ENCODE measurements at places on chromosomes 12 and 14.

DNA sequence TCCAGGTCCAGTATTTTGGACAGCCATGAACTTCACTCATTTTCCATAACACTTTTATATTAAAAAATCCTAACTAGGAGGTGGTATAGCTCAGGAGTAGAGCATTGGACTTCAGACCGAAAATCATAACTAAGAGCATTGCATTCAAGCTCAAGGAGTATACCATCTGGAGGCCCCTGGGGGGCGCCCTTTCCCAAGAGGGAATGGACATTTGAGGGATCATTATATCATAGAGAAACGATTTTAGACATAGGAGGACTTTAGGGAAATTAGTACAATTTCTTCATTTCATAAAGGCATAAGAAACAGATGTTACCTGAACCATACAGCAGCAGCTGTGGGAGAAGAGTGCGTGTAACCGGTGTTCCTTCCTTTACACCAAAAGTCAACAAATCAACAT, 5.2 kb upstream of the ATG14 start:
- DNase-seq = peak; percentile 23

DNA sequence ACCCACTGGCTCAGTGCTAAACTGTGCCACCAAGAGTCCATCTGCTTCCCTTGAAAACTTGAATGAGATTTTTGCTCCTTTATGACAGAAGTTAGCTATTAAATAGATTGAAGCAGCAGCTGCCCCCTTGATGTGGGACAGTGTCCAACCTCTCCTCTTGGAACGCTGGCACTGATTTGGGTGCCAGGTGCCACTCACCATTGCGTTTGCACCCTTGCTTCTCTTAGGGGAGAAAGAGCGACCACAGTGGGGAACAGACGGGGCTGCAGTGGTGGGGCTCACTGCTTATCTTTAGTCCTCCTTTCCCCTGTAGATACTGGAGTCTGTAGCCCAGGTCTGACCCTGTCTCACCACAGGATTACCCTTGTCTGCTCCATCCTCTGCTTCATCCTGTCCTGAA, 9.4 kb downstream of the EP400 start:
- DNase-seq = no peak

GRCh38 chr12:4091016-4091743, 182.4 kb upstream of the CCND2 start:
- DNase-seq = peak; percentile 9

GRCh38 chr14:68979021-68979721, at the start of gene ACTN1:
Gene ACTN1, minus strand, starts transcription at chr14:68979302. Its CDS starts 246 bp downstream, at chr14:68979056.
- peak; percentile 99 for DNase-seq

GRCh38 chr12:79174626-79175025, 310.1 kb downstream of the SYT1 start:
- peak; percentile 44 for DNase-seq

GRCh38 chr14:92437729-92438285, 75.8 kb upstream of the RIN3 start:
- no peak for DNase-seq

- no peak for DNase-seq
Measured at GRCh38 chr14:70237710-70238109, 49.0 kb upstream of the SLC8A3 start.

DNA sequence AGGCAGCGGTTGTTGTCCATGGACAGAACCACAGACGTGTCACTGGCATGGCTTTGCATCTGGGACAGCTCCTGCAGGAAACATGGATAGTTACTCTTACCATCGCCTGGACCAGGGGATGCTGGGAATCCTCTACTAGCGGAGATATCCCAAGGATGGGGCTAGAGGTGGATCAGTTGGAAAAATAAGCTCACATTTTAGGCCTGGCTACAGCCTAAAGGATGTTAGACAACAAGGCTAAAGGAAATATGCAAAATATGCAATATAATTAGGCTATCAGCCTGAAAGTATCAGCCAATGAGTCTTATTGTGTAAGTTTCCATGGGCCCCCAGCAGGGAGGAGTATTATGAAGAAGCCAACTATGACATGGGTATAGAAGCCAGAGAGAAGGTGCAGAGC, 5.0 kb downstream of the KRT76 start:
- no peak for DNase-seq

DNA sequence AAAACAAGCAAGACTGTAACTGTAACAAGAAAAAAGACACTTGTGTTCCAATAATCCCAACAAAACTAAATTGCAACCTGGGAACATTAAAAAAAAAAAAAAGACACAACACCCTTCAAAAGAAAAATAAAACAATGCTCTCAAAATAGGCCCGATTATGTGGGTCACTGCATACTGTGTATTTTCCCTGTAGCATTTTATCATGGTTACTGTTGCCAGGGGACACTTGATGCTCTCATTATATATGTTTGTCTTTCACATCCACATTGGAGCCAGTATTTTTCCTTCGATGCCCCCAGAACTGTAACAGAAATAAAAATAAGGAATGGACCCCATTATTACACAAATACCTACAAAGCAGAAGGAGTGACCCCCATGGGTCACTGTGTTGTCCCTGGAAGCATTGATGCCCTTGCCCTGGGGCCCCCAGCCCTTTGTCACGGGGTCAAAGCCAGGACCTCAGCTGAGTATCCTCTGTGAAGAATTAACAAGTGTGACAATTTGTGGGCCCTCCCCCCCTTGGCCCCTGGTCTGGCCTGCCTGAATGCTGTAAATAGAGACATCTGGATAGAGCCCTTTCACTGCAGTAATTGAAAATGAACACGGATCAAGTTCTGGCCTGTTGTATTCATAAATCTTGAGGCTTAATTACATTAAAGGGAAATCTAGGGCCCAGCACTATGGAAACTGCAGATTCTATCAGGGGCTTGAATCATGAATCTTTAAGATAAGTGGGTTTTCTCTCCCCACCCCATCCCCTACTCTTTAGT, 72.8 kb downstream of the C12orf42 start:
- DNase-seq = no peak

- DNase-seq = no peak
Measured at GRCh38 chr14:102784892-102785594, 7.8 kb downstream of the TRAF3 start.

DNA sequence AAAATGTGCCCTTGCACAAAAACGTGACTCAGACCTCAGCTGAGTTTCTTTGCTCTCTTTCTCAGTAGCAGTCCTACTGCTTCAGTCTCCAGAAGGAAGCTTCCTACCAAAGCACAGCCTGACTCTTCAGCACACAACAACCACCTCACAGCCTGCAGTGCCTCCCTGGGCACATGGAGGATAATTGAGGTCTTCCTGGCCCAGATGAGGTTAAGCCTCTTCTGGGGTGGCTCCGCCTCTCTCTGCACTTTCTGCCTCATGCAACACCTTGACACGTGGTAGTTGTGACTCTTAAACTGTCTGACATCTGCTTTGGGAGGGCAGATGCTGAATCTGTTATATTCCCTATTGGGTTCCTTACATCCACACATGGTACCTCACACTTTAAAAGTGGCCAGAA, 33.8 kb downstream of the GIT2 start:
- DNase-seq = no peak

DNA sequence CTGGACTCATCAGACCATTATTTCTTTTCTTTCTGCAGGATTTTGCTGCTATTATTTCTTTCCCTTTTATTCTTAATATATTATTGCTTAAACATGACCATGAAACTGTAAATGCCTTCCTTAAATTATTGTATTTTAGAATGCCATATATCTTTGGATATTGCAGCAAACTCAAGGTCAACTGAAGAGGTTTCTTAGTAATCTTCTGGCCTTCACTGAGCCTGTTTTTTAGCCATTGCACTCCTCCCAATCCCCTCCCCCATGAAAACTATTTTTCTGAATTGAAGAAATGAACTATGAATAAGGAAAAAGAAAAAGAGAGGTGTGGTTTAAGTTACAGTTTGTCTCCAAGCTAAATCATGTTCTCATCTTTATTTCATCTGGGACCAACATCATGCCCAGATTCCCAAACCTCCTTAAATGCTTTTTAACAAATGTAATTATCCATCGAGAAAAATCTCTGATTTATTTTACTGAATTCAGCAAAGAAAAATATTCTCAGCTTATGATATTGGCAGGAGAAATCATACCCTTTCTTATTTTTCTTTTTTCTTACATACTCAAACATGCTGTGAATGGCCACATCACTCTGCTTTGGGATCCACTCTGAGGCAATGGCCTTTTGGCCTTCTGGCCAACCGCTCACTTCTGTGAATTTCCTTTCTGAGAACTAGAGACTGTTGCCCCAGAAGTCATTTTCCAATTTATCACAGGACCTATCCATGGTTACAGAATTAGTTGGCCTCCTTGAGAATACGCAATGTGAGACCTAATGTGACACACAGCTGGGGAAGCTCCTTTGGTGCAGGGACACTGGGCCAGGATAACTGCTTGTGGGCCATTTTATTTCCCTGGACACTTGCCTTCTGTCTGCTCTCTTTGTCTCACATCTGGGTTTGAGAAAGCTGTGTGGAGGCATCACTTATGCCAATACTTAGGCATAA, 50.9 kb downstream of the IGF1 start:
- DNase-seq = no peak

- no peak for DNase-seq
Measured at GRCh38 chr12:89863493-89863938, 154.9 kb upstream of the ATP2B1 start.

DNA sequence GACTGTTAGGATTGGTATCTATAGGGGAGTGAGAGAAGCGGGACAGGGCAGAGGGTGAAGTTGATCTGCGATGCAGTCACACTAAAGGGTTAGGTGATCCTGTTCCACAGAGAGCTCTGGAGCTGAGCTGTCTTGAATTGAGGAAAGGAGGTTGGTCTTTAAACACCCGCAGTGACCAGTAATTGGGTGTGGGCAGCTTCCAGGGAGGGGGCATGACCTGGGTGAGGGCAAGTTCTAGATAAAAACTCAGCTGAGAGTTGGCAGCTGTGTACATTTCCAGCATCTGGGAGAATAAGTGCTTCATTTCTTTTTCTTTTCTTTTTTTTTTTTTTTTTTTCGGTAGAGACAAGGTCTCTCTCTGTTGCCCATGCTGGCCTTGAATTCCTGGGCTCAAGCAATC, 35.1 kb downstream of the RDH12 start:
- no peak for DNase-seq

DNA sequence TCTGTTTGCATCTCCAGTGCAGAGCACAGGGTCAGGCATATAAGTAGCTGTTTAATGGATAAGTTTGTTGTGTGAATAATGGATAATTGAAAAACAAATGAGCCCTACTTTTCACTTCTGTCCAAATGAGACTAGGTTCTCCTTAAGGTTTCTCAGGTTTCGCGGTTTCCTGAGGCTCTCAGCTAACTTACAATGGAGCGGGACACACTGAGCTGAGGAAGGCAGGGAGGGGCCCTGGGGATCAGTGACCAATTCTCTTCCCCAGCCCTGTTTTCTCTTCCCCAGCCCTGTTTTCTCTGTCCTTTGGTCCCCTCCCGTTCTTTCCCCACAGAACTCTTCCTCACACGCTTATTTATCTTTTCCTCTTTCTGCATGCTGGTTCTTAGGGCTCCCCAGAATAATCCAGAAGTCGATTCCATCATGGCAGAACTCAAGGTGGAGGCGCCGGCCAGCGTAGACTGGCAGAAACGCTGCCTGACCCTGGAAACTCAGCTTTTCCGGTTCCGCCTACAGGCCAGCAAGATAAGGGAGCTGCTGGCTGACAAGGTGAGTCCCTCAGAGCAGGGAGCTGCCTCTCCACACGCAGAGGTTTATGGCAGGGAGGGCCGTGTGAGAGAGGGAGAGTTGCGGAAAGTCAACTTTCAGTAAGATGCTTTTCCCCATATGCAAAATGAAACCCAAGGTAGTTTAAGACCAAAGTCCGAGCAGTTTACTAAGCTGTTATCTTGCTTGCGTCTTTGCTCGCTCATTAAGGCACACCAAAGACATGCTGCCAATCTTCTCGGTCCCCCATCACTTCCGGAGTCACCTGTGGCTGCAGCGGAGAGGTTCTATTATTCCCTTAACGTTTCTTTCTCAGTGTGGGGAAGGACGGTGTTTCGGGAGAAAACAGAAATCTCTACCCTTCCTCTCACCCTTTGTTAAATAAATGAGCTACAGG, 8.6 kb downstream of the PLEKHH1 start:
- DNase-seq = no peak

GRCh38 chr12:11969437-11970154, 101.1 kb upstream of the BCL2L14 start:
- no peak for DNase-seq

DNA sequence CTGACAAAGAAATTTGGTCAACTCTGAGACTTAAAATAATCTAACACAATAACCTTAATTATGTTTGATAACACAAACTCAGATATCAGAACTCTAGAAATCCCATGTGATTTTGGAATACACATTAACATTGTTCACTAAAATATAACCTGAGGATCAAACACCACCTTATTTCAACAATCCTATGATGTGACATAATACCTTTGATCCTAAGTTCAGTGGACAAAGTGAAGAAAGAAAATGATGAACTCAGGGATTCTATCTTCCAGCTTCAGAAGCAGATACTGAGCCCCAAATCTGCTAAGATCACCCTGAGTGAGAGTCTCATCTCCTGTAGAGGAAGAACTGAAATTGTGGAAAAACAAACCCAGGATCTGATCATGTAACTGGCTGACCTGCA, 35.7 kb upstream of the APOF start:
- no peak for DNase-seq

- DNase-seq = no peak
Measured at GRCh38 chr12:9615420-9616136, 7.9 kb upstream of the KLRB1 start.

- peak; percentile 16 for DNase-seq
Measured at GRCh38 chr14:52119030-52119429, 50.2 kb upstream of the NID2 start.

- DNase-seq = no peak
Measured at GRCh38 chr14:37138898-37139297, 33.5 kb downstream of the SLC25A21 start.

GRCh38 chr12:6457220-6457945, 5.5 kb downstream of the TAPBPL start:
- no peak for DNase-seq

GRCh38 chr12:51788876-51789275, 59.6 kb downstream of the FIGNL2 start:
- DNase-seq = peak; percentile 94

DNA sequence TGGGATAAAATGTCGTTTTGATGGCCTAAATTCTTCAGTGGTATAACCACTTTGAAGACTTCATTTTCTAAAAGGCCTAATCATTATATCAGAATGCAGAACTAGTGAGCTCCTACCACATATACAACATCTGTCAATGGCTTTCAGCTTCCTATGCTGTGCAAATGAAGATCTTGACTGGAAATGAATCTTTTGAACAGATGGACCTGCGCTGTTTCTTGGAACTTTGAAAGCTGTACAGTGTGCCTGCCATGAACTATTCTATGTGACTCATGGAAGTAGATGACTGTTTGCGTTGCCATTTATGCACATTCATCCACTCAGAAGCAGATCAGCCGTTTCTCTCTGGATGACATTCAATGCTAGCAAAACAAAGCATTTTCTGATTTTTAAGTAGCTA, 542.2 kb upstream of the USP15 start:
- DNase-seq = no peak

GRCh38 chr12:46660276-46660675, 165.5 kb downstream of the SLC38A4 start:
- DNase-seq = peak; percentile 27

DNA sequence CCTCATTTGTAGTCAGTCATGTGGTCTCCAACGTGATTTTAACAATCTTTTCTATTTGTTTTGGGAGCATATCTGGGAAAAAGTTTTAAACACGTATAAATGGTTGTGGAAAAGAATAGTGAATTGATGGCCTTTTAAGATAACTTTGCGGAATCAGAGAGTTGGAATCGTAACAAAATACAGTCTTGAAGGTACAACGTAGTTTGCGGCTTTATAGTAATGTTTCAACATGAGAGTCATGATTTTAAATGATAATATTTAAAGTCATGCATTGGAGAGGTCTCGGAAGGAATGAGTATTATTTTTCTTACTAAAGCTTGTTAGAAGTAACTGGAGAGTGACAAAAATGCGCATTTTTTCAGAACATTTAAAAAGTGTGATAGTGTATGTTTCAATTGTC, 1.6 kb downstream of the AEBP2 start:
- no peak for DNase-seq
